Stimulated activated CD4-positive, alpha-beta T cell treated with anti-CD3 and anti-CD28 coated beads, Interleukin-4, amount 100 ng/mL, for 48 hours (primary cell): ENCODE measurements at places on chromosomes 6 and 20.

DNA sequence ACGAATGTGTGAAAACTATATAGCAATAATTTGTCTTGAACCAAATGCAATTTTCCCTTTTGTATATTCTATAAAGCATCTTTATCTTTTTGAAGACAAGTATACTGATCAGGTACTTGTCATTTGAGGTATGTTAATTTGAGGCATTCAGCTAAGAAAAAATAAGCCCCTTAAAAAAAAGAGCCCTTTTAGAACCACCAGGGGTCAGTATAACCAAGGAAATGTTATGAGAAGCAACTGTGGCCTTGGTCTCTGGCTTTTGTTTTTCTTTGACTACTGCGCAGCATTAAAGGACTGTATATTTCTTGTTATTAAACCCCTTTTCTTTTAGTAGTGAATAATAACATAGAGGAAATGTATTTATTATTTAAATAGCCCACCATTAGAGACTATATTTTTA, 43.1 kb downstream of the CD109 start:
- DNase-seq: no peak

GRCh38 chr6:18260448-18261106, 3.8 kb downstream of the DEK start:
- no peak for DNase-seq

GRCh38 chr6:143589162-143589561, 77.6 kb upstream of the FUCA2 start:
- DNase-seq: no peak

GRCh38 chr6:44221961-44222335, 1.4 kb upstream of the SLC29A1 start:
- no peak for DNase-seq
